ENCODE measurements at places on chromosomes 6 and 20.
A peak's percentile ranks its signal among the peaks of the same experiment; 100 is the strongest.

- no peak for DNase-seq
Observed at GRCh38 chr20:52799130-52799529, 173.0 kb upstream of the TSHZ2 start.

DNA sequence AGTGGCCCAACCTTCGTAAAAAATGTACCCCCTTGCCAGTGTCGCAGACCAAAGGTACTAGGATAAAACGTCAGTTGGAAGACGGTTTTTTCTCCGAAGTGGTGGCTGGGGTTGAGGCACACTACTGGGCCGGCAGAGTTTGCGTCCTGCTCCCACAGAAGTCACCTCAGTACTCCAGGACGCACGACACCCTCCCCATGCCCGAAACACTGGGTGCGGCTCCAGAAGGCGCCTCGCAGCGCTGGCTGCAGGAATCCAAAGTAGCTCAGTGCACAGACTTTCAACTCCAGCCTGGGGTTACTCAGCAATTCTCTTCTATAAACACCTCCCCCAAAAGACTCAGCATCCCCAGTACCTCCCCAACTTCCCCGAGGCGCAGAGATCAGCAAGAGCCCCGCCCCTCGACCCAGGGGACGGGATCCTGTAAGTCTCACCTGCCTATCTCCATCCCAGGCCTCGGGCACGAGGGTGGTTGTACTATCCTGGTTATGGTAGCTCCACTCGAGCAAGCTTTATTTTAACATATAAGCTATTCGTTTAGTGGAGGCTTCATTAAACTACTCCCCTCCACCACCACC lies 88.2 kb downstream of the ZFP64 start:
- DNase-seq = no peak

DNA sequence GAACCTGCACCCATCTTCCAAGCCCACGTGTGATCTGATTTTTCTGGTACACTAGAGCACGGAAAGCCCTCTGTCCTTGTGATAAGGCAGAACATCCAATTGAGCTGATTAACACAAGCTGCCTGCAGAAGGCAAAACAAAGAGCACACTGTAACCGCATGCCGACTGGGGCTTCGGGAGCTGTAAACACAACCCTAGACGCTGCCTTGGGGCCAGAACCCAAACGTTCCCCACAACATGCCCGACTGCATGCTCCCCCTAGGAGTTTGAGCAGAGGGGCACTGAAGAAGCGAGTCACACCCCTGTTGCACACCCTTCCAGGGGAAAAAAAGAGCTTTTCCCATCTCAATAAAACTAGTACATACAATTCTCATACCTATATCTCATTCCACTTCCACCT lies 470.7 kb downstream of the HTR1B start:
- DNase-seq = no peak

DNA sequence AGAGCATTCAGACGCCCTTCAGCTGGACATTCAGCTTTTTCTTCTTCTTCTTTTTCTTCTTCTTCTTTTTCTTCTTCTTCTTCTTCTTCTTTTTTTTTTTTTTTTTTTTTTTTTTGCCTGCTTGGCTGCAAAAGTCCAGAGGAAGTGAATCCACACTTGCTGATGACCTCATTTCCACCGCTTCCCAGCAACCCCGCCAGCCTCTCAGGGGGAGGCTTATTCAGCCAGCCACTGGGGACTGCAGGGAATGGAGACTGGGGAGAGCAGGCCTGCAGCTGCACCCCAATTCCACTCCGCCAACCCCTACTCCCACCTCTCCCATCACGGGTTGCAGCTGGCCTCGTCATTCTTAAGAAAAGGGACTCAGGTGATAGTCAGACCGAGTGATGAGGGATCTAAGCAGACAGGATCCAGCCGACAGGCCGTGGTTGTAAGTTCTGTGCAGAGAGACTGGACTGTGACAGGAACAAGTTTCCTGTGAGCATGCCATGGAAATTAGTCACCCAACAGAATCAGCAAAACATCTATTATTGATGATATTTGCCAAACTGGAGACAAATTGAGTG lies 59.0 kb upstream of the QKI start:
- DNase-seq = no peak

DNA sequence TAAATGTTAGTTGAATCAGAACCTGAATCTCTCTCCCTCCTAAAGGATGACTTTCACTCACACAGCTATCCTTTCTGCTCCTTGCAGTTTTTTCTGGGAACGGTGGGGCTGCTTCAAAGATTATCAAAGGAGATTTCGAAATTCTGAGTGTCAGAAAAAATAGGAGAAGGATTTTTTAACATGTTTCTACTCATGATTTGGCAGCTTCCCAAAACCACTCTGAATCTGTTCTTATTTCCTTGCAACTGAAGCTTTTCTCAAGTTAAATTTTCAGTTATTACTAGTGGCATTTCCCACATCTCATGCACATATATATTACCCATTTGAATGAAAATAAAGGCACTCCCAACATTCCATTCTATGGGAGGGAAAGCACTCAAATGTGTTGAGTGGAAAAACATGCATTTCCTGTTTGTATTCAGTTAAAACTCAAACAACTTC lies 123.6 kb downstream of the LCA5 start:
- DNase-seq = no peak

GRCh38 chr6:116335612-116336215 lies 35.0 kb upstream of the DSE start:
- DNase-seq = no peak

DNA sequence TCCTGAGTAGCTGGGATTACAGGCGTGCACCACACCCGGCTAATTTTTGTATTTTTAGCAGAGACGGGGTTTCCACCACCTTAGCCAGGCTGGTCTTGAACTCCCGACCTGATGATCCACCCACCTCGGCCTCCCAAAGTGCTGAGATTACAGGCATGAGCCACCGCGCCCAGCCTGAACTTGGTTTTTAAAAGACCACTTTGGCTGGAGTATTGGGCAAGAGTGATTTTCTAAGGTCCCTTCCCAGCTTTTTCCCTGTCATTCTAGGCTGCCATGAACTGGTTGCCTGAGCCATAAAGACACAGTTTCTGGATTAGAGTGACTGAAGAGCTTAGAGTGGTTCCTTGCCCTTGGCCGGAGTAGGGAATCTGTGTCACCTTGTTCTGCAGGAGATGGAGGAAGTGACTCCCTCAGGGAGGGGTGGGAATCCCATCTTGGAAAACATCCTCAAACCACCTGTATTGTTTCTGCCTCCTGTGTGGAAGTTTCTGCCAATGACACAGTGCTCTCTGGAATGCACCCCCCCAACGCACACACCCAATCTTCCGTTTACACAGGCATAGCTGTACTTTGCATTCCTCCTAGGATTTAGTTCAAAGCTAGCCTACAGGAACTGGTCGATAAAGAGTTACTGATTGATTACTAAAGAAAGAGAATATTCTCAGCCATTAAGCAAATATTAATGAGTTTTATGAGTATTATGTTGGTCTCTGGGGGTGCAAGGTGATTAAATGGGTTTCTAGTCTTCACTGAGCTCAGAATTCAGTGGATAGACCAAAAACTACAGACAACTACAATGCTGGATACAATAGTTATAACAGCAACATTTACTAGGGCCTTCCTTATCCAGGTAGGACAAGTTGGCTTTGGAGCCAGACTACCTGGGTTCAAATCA lies 18.2 kb downstream of the BCL2L1 start:
- no peak for DNase-seq

DNA sequence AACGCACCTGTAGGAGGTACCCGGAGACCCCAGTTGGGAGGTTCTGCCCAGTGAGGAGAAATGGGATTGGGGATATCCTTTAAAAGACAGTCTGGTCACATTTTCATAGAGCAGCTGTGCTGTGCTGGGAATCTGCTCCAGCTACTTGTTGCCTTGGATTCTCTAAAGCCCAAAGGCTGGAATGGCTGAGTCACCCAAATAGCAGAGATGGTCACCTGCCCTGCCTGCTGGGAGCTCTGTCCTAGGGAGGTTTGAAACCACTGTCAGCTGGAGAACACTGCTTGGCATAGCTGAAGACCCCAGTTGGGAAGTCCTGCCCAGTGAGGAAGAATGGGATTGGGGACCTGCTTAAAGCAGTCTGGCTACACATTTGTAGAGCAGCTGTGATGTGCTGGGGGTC lies 34.8 kb upstream of the TFB1M start:
- DNase-seq = no peak

GRCh38 chr6:156881687-156882629 lies 104.8 kb downstream of the ARID1B start:
- DNase-seq = peak; percentile 62

DNA sequence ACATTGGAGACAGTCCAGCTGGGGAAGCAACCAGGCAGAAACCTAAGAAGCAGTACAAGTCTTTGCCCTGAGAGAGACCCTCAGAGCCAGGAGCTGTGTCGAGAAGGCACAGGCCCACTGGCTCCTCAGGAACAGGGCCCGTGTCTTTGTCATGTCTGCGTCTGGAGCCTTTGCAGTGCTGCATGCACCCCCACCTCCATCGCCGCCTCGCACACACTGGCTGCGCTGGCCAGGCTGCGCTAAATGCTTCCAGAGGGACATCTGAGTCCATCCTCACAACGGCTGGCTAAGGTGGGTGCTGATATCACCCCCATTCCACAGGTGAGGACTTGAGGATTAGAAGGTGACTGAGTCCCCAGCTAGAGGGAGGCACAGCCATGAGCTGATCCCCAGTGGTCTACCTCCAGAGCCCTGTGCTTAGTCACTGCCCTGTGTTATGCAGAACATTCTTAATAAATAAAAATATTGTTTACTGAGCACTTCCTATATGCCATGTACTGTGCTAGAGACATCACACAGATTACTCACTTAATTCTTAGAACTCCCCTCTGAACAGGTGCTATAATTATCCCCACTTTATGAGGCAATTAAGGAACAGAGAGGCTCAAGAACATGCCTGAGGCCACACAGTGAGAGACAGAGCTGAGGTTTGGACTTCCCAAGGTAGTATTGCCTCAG lies 27.6 kb downstream of the GABRR2 start:
- no peak for DNase-seq

DNA sequence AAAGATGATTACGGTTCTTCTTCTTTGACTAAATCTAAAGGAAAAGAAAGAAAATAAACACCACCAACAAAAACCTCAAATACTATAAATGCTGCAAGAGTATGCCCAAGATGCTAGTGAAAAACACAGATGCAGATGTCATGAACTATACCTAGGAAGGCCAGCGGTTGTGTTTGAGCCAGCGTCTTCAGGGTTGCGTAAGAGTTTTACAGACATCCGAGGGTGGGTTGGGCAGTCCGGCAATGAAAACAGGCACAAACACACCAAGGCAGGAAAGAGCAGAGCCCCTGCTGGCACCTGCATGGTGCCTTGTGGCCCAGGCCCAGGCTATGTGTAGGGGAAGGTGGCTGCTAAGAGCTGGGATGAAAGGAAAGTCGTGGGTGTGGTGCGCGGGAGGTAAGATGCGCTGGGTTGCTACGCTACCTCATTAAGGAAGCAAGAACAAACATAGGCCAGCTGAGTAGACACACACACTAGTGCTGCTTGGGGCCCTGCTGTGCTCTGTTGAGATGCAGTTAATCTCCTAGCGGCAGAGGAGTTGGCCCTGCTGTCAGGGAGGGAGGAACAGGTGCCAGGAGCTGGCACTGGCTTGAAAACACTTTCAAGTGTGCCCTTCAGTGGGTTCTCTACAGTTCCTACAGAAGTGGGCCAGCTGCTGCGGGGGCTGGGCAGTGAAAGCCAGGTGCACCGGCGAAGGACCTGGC lies 170.2 kb upstream of the PLN start:
- DNase-seq = no peak

- DNase-seq = no peak
Observed at GRCh38 chr6:37244430-37245310, 12.9 kb upstream of the TBC1D22B start.

GRCh38 chr6:19771753-19772336 lies 65.3 kb upstream of the ID4 start:
- DNase-seq = no peak

GRCh38 chr20:22773344-22773743 lies 189.0 kb upstream of the FOXA2 start:
- DNase-seq = no peak

DNA sequence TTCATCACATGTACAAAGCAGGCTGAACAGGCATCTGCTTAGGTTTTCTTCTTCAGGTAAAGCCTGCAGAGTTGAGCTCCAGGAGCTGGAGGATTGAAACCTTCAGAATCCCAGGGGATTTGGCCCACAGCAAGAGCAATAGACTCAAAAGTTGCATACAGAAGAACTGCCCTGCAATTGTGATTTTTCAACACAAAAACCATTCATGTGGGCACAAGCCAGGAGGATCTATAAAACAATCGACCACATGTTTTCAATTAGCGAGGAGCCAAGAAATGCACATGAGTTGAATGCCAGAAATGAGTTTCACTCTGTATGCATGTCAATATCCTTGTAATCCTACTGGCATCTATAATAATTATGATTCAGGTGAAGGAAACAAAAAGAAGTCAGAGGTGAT lies 576.4 kb downstream of the HDGFL1 start:
- no peak for DNase-seq

GRCh38 chr6:132084811-132085509 lies 133.8 kb upstream of the CCN2 start:
- no peak for DNase-seq

GRCh38 chr6:26159357-26160273 lies 72.4 kb downstream of the HFE start:
- peak; percentile 59 for DNase-seq

GRCh38 chr6:8066108-8066507 lies 1.9 kb upstream of the BLOC1S5 start:
- peak; percentile 57 for DNase-seq

DNA sequence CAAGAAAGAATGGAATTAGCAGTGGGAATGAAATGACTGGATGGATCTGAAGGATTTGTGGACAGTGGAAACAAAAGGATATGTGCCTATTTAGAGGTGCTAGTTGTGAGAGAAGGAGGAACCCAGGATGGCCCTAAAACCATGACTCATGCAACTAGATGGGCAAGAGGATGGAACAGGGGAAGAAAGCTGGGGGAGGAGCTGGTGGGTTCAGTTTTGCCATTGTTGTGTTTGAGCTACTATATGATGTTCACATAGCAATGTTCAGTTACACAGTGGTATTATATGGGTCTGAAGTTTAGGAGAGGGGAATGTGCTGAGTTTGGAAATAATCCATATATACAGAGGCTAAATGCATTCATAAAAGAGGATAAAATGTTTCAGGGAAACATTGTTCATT lies 125.7 kb upstream of the SSTR4 start:
- no peak for DNase-seq

Measured in Karpas-422 (cell line).